ENCODE measurements at places on chromosomes 16 and 17. TPM values are rescaled to one million over a fixed set of nuclear protein-coding genes. Genes with fewer than 3 reads are reported as not detected.

DNA sequence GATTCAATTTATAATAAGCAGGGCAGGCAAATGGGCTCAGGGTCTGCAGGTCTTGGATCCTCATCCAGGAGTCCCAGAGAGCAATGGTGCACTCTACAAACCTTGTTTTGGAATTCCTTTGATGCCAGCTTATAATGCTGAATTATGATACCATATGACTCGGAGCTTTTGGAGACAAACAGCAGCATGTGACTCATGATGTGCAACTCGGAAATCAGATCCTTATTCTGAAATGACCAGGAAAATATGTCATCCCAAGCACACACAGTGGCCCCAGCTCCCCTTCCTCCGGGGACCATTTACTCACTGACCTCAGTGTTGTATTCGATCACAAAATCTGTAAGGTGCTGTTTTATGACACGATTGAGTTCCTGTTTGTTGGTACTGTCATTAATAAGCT, 20.2 kb upstream of the UMOD start:
- no peak overlapping the region for H3K27ac ChIP-seq
- H3K4me3 ChIP-seq = no peak overlapping the region
- H3K4me1 ChIP-seq = no peaks in the 10 kb centered on the region
- peaks cover 10% of the 10 kb centered on the region for H3K27me3 ChIP-seq
- no peaks in the 10 kb centered on the region for H3K36me3 ChIP-seq
- DNase-seq = no peak

DNA sequence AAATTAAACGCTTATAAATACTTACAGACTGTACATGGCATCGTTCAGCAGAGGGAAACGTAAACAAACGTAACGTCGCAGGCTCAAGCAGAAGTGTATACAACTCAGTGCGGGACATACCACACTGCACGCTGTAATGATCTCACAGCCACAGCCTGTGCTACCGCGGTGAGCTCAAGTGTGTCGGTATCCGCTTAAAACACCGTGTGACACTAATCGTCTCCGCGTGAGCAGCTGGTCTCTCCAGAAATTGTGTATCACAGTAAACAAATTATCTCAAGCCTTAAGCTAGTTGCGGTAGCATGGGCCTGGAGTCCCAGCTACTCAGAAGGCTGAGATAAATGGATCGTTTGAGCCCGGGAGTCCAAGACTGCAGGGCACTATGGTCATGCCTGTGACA, 115.3 kb downstream of the ANKRD11 start:
- peaks cover 58% of the 10 kb centered on the region for H3K4me1 ChIP-seq
- no peaks in the 10 kb centered on the region for H3K27me3 ChIP-seq
- no peak overlapping the region for H3K27ac ChIP-seq
- H3K36me3 ChIP-seq = peaks cover 34% of the 10 kb centered on the region
- DNase-seq = no peak

TBX6 gene
- total RNA-seq = 2.9 TPM

- no peaks in the 10 kb centered on the region for H3K36me3 ChIP-seq
- H3K27ac ChIP-seq = no peak overlapping the region
- no peaks in the 10 kb centered on the region for H3K4me1 ChIP-seq
- H3K27me3 ChIP-seq = peaks cover 42% of the 10 kb centered on the region
These were observed 119.2 kb downstream of the HS3ST2 start for GRCh38 chr16:22933173-22933572.

DNA sequence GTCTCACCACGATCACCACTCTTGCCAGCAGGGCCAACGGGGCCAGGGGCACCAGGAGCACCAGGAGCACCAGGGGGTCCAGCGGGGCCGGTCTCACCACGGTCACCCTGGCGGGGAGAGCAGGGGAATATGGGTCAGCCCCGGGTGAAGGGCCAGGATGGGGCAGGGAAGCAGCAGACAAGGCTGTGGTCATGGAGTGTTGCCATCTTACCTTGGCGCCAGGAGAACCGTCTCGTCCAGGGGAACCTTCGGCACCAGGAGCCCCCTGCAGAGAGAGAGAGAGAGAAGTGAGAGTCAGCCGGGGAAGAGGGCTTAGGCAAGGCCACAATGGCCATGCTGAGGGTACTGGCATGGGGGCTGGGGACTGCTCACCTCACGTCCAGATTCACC, 12.9 kb downstream of the COL1A1 start:
- no peak for DNase-seq
- no peak overlapping the region for H3K4me3 ChIP-seq
- H3K27me3 ChIP-seq = no peaks in the 10 kb centered on the region
- no peak overlapping the region for H3K27ac ChIP-seq
- peaks cover 9% of the 10 kb centered on the region for H3K4me1 ChIP-seq

DNA sequence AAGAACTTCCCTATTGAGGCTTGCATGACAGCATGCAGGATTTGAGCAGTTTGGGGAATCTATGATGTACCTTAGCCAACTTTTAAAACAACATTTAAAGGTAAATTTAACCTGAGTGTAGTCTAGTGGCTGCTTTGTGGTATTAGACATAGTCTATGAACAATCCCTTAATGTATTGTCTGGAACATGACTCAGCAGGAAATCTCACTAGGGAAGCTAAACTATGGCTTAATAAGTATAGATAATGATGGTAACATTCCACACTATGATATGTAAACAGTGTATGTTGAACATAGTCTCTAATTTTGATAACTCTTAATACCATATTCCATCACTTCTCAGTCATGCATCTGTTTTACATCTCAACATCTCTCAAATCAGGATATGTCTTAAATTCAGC, 52.1 kb upstream of the SLC12A3 start:
- no peak overlapping the region for H3K27ac ChIP-seq
- H3K4me3 ChIP-seq = no peak overlapping the region
- H3K36me3 ChIP-seq = peaks cover 3% of the 10 kb centered on the region

GRCh38 chr16:14097182-14097959, 26.3 kb downstream of the MRTFB start:
- no peak overlapping the region for H3K27ac ChIP-seq
- peaks cover 8% of the 10 kb centered on the region for H3K4me1 ChIP-seq
- H3K36me3 ChIP-seq = peaks cover 2% of the 10 kb centered on the region
- DNase-seq = no peak
- H3K4me3 ChIP-seq = no peak overlapping the region

CPHXL2 gene
- total RNA-seq = not detected

DNA sequence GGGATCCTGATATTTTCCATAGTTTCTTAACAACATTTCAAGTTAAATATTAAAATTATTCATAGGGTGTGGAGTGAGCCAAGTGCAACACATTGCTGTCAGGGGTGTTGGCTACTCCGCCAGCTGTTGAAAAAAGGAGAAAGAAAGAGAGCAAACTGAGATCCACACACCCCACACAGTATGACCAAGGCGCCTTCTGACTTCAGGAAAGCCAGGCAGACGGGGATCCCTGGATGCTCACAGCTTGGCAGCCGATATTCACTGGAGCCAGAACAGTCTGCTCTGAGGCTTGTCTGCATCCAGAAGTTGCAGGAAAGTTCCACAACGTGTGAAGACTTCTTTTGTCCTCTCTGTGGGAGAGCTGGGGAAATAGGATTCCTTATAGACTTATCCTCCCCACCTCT, 9.3 kb downstream of the CHD9NB start:
- no peak overlapping the region for H3K4me3 ChIP-seq
- H3K36me3 ChIP-seq = no peaks in the 10 kb centered on the region
- no peaks in the 10 kb centered on the region for H3K4me1 ChIP-seq
- H3K27me3 ChIP-seq = peaks cover 19% of the 10 kb centered on the region

DNA sequence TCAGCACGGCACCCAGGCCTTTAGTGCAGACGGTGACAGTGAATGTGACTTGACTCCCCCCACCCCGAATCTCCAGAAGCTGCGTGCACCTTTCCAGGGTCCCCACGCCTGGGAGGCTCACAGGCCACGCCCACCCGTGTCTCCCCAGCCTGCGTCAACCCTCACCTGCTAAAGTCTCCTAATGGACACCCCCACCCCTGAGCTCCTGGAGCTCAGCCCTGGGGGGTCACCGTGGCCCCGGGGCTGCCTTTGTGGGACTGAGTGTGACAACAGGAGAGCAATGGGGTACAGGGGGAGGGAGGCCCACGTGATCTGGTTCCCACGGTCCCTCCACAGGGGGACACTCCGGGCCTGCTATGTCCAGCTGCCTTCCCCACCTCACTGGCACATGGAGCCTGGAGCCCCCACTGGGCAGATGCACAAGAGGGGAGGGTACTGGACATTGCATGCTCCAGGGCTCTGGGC, 7.4 kb upstream of the FASN start:
- no peaks in the 10 kb centered on the region for H3K27me3 ChIP-seq
- DNase-seq = peak; percentile 40
- peaks cover 29% of the 10 kb centered on the region for H3K4me1 ChIP-seq
- no peaks in the 10 kb centered on the region for H3K36me3 ChIP-seq

DNA sequence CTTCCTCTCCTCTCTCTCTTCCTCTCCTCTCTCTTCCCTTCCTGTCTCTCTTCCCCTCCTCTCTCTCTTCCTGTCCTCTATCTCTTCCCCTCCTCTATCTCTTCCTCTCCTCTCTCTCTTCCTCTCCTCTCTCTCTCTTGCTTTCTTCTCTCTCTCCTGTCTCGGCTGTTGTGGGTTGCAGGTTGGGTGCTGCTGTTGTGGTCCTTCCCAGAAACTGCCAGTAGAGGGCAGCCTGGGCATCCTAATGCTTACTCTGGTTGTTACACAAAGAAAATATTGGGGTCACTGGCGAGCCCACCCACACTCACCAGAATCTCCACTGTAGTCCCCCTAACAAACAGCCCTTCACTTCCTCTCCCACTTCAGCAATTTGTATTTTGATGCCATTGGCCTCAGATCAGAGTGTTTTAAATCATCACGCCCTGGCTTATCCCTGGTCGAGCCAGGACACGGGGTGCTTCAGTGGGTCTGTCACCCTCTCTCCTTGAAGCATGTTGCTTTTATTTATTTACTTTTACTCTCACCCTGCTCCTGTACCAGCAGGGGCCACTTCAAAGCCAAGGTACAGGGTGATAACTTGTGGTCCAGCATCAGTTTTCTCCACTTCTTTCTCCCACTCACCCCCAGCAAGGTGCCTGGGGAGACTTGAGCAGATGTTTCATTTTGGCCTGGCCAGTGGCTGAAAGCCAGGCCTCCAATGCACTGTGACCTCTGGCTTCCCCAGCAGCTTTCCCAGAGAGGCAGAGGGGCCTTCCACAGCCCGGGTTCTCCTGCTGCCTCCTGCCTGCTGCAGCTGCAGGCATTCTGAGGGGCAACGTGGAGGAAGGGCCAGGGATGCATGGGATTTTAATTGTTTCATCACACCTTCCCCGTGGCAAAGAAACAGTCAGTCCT, 4.7 kb upstream of the MMP15 start:
- H3K36me3 ChIP-seq = peaks cover 2% of the 10 kb centered on the region
- no peak overlapping the region for H3K4me3 ChIP-seq
- H3K27me3 ChIP-seq = peaks cover 8% of the 10 kb centered on the region

SLC5A11 gene
- total RNA-seq = not detected

DNA sequence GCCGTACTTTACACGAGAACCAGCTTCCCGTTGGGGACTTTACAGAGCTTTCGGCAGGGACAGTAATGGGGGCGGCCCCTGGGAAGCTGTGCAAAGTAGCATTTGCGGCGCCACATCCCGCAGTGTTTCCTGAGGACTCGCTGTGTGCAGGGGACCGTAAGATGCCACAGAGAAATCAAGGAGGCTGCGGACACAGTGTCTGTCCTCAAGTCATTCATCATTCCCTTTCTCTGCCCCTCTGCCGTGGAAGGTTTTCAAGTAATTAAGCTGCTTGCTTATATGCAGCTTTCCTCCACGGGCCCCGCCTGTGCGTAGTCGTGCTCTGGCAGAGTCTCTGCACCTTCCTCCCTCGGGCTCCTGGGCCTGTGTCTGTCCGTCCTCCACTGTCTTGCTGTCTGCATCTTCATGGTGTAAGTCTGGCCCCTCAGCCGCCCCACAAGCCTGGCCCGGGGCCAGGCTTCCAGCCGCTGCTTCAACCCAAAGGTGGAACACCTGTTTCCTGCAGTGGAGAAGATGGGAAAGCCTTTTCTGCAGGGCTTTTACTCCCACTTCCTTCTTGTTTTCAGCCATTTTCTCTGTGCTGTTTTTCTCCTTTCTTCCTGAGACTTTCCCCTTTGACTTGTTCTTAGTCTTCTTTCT, 216.9 kb upstream of the CHMP6 start:
- H3K27me3 ChIP-seq = no peaks in the 10 kb centered on the region
- DNase-seq = no peak
- peaks cover 43% of the 10 kb centered on the region for H3K36me3 ChIP-seq
- H3K4me1 ChIP-seq = peaks cover 63% of the 10 kb centered on the region

DNA sequence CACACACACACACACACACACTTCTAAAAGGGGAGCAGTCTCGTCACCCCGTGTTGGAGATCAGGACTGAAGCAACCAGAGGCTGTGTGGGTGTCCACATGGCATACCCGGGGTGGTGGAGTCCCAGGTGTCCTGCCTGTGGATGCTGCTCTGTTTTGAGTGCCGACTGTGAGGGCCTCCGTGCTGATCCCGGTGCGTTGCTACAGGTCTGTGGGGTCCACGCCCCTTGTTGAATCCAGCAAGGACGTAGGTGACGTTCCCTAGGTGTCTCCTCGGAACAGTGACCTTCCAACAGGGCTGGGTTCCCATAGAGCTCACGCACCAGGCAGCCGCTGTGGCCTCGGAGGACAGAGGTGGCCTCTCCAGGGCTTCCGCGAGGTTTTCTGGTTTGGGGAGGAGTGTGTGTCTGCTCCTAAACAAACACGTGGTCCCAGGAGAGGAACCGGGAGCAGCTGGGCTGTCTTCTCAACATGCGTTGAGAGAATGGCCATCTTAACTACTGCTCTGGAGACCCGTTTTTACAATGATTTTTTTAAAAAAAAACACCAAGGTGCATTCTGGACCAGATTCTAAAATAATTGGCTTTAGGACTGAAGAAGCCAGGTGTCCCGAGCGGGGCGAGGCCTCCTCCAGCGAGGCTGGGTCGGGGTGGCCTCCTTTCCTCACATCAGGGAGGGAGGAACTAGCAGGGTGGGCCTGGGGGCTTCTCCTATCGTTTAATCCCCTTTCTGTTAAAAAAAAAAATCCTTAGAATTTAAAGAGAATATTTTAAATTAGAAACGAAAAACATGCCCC, 100.6 kb upstream of the ZNF750 start:
- H3K4me3 ChIP-seq = no peak overlapping the region
- no peaks in the 10 kb centered on the region for H3K27me3 ChIP-seq
- no peaks in the 10 kb centered on the region for H3K4me1 ChIP-seq
- no peak overlapping the region for H3K27ac ChIP-seq

CLDN7 gene
- total RNA-seq = 0.66 TPM

DNA sequence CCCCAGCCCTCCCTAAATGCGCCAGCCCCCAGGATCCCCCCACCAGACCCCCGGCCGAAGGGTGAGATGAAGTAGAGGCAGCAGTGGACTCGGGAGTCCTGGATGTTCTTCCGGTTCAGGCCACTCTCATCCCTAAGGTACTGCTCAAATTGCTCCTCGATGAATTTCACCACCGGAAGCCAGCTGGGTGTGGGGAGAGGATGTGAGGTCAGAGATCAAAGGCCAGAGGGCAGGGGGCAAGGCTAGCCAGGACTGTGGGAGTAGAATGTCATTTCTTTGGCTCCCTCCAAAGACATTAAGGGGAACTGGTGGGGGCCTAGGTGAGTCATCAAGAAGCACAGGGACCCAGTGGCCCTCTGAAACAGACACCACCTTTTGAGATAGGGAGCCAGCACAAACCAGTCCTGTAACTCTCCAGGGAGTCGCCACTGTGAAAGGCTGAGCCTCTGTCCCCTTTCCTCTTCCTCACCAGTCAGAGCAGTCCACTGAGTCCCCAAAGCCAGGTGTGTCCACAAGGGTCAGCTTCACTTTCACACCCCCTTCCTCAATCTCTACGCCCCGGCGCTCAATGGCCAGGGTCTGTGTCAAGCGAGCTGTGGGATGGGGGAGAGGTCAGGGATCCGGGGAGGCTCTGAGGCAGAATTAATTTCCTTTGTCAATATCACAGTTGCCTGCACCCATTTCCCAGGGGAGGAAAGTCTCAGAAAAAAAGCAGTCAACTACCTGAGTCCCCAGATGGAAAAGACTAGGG, 895 bp downstream of the SEPTIN1 start:
- H3K27ac ChIP-seq = peak overlapping the region; percentile 98
- peaks cover 51% of the 10 kb centered on the region for H3K4me1 ChIP-seq

Data from activated CD8-positive, alpha-beta memory T cell treated with anti-CD3 and anti-CD28 coated beads, Interleukin-2, amount 10 ng/mL, durations not matched to agents 7 days and 5 days (primary cell).